ENCODE measurements at places on chromosomes 7 and 10. TPM values are rescaled to one million over a fixed set of nuclear protein-coding genes. Genes with fewer than 3 reads are reported as not detected.

The TEX36 gene
- total RNA-seq, result not detected

DNA sequence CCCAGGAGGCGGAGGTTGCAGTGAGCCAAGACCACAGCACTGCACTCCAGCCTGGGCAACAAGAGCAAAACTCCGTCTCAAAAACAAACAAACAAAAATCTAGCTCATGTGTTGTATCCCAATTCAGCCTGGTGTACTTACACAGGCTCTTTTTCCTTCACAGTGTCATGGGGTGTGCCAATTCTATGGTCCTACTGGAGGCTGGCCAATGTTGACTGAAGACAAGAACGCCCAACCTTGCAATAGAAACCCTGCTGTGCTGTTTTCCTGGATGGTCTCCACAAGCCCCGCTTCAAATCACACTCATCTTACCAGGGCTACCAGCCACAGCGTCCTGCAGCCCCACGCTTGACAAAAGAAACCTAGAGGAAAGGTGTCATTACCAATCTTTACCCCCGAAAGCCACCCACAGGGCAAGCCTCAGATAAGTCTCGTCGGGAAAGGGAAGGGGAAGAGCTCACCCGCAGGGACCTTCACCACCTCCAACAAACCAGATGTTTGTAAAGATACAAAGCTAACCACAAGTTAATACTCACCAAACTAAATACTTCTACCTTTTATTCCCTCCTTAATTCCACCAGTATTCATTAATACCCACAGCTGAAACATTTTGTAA is 64.8 kb downstream of the TNS3 start:
- no peak for DNase-seq

The STEAP4 gene
- total RNA-seq, result 30.9 TPM

DNA sequence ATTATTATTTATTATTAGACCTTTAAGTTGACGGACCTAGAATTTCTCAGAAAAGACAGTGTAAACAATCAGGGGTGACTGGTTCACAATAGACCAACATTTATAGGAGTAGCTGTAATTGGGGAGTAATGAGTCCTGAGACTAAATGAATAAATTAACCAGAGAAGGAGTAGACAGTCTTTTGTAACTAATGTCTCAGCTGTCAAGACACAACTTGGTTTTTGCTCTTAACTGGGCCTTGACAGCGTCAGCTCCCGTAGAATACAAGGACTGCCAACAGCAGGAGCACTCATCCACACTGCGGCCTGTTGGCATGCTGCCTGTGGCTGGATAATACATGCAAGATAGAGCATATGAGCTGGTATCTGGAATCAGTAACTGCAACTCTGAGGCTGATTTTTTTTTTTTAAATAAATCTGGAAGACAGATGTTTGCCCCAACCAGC is 123.9 kb downstream of the CACNA2D1 start:
- DNase-seq, result peak; percentile 85

Data from psoas muscle (tissue), 8 donors.